ENCODE measurements at places on chromosomes 6 and 20. TPM values are rescaled to one million over a fixed set of nuclear protein-coding genes. Genes with fewer than 3 reads are reported as not detected.
A peak's percentile ranks its signal among the peaks of the same experiment; 100 is the strongest.

GRCh38 chr6:131116755-131117360 is 18.4 kb upstream of the AKAP7 start:
- H3K27ac ChIP-seq = no peak overlapping the region
- H3K27me3 ChIP-seq = no peaks in the 10 kb centered on the region
- no peaks in the 10 kb centered on the region for H3K36me3 ChIP-seq
- H3K4me3 ChIP-seq = no peak overlapping the region

DNA sequence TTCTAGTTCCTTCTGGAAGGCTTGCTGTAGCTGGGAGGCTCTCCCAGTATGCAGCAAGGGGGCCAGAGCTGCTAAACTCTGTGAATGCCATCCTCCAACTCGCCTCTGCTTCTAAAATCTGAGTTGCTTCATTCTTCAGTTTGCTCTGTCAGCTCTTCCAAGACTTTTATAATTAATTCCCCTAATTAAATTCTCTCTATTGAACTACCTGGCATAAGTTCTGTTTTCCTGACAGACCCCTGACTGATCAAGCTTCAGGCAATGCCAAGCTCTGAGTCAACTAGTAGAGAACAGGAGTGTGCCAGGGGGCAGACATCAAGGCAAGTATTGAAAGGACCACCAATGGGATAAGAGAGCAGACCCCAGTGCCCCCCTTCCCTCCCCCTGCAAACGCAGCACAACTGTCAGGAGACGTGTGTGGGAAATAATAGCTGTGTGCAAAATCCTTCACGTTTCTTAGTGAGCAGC is 109.3 kb upstream of the TAB2 start:
- no peak overlapping the region for H3K4me3 ChIP-seq
- DNase-seq = no peak
- H3K36me3 ChIP-seq = peaks cover 20% of the 10 kb centered on the region
- no peak overlapping the region for H3K27ac ChIP-seq
- no peaks in the 10 kb centered on the region for H3K27me3 ChIP-seq
- peaks cover 17% of the 10 kb centered on the region for H3K4me1 ChIP-seq

DNA sequence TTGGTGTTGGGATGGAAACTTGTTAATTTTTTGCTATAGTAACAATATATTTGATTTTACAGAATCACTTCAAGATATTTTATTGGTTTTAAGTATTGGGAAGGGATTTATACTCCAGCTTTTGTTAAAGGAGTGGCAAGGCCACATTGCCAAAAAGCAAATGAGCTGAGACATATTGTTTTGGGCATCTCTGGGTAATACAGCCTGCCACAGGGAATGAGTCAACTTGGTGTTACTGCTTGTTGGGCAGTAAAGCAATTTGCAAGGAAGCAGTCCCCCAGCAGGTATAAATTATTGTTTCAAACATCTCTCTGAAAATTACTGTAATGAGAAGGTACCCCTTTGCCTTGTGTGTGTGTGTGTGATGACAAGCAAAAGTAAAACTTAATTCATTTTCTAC is 868.3 kb upstream of the FLRT3 start:
- H3K4me1 ChIP-seq = no peaks in the 10 kb centered on the region
- H3K4me3 ChIP-seq = no peak overlapping the region
- H3K36me3 ChIP-seq = no peaks in the 10 kb centered on the region
- DNase-seq = no peak
- no peaks in the 10 kb centered on the region for H3K27me3 ChIP-seq

DNA sequence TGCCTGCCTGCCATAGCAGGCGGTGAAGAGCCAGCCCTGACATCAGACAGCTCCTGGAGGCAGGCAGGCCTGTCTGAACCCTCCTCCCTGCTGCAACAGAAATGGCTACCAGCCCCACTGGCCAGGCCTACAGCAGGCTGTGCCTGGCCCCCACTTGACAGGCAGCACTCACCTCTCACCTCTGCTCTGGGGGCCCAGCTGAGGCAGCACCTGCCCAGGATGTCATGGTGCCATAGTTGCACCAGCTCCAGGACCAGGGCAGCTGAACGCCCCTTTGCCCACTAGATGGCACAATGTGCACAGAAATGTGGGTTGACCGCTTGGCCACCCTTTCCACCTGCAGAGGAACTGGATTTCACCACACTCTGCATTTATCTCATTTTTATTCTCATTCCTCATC is 30.6 kb downstream of the MRPL14 start:
- H3K27me3 ChIP-seq = no peaks in the 10 kb centered on the region
- no peaks in the 10 kb centered on the region for H3K36me3 ChIP-seq
- peak; percentile 70 for DNase-seq
- no peak overlapping the region for H3K27ac ChIP-seq

GRCh38 chr6:62391358-62391757 is 105.3 kb upstream of the KHDRBS2 start:
- H3K36me3 ChIP-seq = no peaks in the 10 kb centered on the region
- no peak overlapping the region for H3K27ac ChIP-seq
- H3K27me3 ChIP-seq = no peaks in the 10 kb centered on the region

DNA sequence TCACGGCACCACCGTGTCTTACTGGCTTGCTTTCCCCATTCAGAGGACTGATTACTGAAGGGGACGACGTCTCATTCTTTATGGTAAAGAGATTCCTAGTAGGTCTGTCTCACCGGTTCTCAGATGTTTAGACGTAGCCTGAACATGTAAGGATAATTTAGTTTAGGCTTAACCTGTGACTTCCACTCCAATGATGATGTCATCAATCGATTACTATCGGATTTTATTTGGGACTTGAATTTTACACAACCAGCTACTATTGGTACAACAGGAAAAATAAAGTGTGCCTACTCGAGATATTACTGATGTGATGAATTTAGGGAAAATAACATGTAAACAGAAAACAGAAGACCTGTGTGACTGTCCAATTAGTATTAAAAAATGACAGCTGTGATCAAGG is 4.5 kb upstream of the SSR1 start:
- no peaks in the 10 kb centered on the region for H3K36me3 ChIP-seq
- peaks cover 10% of the 10 kb centered on the region for H3K4me1 ChIP-seq
- no peak for DNase-seq
- H3K4me3 ChIP-seq = no peak overlapping the region

DNA sequence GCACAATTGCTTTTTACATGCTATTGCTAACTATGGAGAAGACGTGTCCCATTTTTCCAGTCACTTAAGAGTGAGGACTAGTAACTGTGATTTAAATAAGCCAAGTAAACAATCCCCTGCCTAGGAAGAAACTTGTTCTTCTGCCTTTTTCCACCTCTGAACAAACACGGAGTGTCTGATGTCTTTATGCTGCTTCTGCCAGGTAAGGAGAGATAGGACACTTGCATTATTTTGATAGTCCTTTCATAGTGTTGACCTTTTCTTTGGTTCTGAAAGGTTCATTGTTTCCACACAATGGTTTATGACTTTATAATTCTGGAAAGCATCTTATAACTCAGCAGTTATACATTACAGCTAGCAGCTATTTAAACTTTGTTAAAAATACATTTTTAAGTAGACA is 8.4 kb downstream of the LRP11 start:
- H3K27ac ChIP-seq = no peak overlapping the region
- H3K4me1 ChIP-seq = peaks cover 19% of the 10 kb centered on the region
- DNase-seq = no peak
- H3K36me3 ChIP-seq = no peaks in the 10 kb centered on the region
- no peak overlapping the region for H3K4me3 ChIP-seq
- H3K27me3 ChIP-seq = peaks cover 26% of the 10 kb centered on the region

GRCh38 chr20:46642265-46642968 is 8.8 kb downstream of the SLC13A3 start:
- DNase-seq = no peak
- no peak overlapping the region for H3K4me3 ChIP-seq
- no peaks in the 10 kb centered on the region for H3K4me1 ChIP-seq
- H3K36me3 ChIP-seq = no peaks in the 10 kb centered on the region
- H3K27me3 ChIP-seq = no peaks in the 10 kb centered on the region

- DNase-seq = no peak
- H3K36me3 ChIP-seq = no peaks in the 10 kb centered on the region
- no peaks in the 10 kb centered on the region for H3K27me3 ChIP-seq
- H3K27ac ChIP-seq = no peak overlapping the region
These were observed 96.4 kb downstream of the TULP4 start for GRCh38 chr6:158408552-158409130.

GRCh38 chr6:53263917-53264316 is 84.8 kb downstream of the ELOVL5 start:
- H3K27ac ChIP-seq = no peak overlapping the region
- DNase-seq = no peak
- no peaks in the 10 kb centered on the region for H3K27me3 ChIP-seq
- H3K4me1 ChIP-seq = peaks cover 1% of the 10 kb centered on the region

The CGA gene
- total RNA-seq = not detected

The PSORS1C1 gene
- total RNA-seq = 0.19 TPM

The EPM2A gene
- 8.3 TPM for total RNA-seq

The ARFGAP1 gene
- total RNA-seq = 62.5 TPM

The SLC17A9 gene
- total RNA-seq = 52.1 TPM

The RSPH9 gene
- not detected for total RNA-seq

All from activated naive CD8-positive, alpha-beta T cell treated with anti-CD3 and anti-CD28 coated beads for 36 hours (primary cell).